A172 (cell line): ENCODE measurements at places on chromosomes 16 and 17.

DNA sequence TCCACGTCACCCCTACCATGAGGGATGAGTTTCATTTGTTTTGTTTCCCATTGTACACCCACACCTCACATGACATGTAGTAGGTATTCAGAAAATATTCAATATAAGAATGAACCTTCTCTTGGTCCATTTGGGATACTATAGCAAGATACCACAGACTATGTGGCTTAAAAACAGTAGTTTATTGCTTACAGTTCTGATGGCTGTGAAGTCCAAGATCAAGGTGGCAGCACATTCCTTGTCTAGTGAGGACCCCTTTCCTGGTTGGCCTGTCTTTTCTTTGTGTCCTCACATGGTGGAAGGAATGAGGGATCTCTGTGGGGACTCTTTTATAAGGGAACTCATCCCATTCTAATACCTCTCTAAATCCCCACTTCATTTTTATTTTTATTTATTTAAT lies 36.2 kb upstream of the CRYM start:
- DNase-seq, result no peak

DNA sequence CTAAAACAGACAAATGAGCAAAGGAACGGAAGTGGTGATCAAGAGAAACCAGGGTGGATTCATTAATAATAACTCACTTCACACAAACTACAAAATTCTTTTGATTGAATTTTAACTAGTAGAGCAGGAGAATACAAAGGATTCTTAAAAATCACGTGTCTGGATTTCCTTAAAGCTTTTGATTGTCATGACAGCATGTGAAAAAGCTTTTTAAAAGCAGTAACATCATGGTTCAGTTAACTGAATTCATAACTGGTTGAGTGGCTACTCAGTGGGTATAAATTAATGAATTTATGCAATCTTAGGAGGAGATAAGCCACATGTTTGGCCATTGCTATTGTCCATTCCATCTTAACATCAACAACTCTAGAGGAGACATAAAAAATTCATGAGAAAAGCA lies 333.2 kb downstream of the SLC39A11 start:
- DNase-seq, result no peak

- peak; percentile 79 for DNase-seq
These were observed at the start of the genes INCA1 and KIF1C for GRCh38 chr17:4997302-4998026. TSS of gene INCA1 (minus strand) at chr17:4997522. CDS start at chr17:4994437, 3,085 bp downstream. TSS of gene KIF1C (plus strand) at chr17:4997950. CDS start at chr17:5000247, 2,297 bp downstream.

DNA sequence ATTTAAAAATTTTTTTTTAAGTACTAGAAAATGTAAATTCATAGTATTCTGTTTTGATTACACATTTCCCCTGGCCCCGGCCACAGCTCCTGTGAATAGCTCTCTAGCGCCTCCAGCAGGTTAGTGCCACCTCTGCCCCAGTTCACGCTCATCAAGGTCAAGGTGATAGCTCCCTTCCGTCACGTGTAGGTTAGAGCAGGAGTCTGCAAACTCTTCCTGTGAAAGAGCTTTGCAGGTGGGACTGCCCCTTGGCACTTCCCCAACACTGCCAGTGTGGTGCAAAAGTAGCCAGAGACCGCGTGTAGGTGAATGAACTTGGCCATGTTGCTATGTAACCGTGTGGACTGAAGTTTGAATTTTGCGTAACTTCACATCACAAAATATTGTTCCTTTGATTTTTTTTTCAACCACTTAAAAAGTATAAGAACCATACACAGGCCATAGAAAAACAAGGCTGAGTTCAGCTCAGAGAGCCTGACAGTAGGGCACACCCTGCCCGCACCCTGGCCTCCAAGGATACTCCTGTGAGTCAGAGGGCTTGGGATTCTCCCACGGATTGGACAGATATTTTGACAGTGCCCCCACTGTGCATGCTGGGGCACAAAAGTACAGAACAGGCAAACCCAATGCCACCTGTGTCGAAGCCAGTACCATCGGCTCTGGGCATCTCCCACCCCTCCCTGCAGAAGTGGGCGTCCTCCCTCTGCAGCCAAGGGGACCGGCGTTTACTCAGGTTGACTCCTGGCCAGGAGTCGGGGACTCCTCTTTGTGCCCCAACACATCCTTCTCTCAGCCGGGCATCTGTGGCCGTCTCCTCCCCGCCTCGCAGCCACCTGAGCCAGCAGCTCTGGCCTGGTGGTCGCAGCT lies 92.0 kb upstream of the CHMP6 start:
- no peak for DNase-seq

- DNase-seq, result no peak
These were observed 8.7 kb downstream of the GPRC5B start for GRCh38 chr16:19875900-19876299.

DNA sequence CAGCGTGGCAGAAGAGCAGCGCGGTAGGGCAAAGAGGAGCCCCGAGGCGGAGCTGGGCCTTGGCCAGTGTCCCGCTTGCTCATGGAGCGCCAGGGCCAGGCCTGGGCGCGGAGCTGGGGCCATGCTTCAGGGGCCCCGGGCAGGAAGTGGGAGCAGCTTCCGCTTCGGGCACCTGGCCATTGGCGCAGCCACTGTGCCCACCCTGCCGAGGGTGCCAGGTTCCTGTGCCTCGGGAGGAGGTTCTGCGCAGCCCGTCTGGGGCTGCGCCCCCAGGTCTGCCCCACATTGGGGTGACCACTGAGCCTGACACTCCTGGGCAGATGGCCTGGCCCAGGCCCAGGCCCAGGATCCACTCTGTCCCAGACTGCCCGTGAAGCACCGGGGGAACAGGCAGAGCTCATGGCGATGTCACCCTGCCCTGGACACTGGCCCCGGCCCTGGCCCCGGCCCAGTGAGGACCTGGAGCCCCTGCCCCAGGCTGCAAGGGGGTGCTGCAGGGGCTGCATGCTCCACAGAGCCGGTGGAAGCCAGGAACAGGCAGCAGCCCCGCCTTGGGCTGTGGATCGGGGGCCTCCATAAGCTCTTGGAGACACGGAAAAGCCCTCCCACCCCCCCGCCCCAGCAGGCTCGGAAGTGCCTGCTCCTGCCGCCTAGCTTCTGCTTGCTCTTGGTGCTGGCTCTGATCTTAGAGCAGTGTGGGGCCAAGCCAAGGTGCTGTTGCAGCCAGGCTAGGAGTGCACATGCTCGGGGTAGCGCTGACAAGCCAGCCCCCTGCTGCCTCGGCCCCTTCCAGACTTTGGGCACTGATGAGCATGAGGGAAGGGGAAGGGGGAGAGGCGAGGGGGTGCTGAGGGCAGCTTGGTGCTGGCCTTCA lies 35.9 kb upstream of the FOXJ1 start:
- no peak for DNase-seq

GRCh38 chr17:55090079-55090492 lies 121.5 kb downstream of the STXBP4 start:
- peak; percentile 41 for DNase-seq

DNA sequence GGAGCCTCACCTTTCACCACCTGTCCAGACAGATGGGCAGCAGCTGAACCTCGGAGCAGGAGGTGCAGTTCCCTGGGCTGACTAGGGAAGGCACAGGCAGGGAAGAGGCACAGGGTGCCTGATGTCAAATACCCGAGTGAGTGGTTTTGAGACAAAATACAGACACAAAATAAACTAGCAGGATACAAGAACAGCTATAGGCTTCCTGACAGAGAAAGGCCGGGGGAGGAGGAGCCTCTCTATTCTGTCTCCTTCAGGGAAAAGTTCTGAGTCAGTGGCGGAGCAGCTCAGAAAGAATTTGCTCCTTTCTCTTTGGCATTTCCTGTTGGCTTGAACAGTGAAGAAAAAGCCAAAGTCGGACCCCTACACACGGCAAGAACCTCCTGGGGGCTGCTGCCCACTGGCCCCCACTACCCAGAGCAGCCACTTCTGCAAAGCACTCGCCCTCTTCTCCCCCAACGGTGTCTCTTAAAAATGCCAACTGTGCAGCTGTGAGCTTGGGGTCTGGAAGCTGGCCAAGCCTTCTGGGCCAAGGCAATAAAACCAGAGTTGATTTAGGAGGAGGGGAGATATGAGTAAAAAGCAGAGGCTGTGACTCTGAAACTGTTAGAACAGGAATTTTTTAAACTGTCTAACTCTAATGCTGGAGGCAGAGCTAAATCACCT lies 14.4 kb upstream of the FAAP100 start:
- peak; percentile 97 for DNase-seq

DNA sequence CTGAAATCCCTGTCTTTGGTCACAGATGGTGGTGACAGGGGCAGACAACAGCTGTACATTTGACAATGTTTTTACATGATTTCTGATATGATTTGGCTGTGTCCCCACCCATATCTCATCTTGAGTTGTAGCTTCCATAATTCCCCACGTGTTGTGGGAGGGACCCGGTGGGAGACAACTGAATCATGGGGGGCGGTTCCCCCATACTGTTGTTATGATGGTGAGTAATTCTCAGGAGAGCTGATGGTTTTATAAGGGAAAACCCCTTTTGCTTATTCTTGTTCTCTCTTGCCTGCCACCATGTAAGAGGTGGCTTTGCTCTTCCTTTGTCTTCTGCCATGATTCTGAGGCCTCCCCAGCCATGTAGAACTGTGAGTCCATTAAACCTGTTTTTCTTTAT lies 353.9 kb downstream of the CPPED1 start:
- peak; percentile 62 for DNase-seq

- DNase-seq, result no peak
These were observed 1138.6 kb upstream of the CDH8 start for GRCh38 chr16:63174801-63175200.

- DNase-seq, result peak; percentile 87
These were observed 6.9 kb downstream of the DOK4 start for GRCh38 chr16:57479205-57479975.

DNA sequence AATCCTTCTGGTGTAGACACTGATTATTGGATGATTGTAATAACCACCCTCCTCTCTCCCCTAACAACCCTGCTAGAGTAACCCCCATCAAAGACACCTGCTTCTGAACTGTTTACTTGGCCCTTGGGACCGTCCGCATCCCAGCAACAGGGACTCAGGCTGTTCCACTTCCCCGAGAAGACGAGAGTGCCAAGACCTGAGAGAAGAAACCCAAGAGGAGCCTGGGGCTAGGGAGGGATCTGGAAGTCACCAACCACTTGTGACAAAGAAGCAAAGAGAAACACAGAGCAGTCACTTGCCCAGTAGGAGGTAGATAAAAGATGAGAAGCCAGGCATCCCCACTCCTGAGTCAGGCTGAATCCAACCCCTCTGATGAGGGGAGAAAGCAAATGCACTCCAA lies 84.3 kb downstream of the CDH11 start:
- no peak for DNase-seq

DNA sequence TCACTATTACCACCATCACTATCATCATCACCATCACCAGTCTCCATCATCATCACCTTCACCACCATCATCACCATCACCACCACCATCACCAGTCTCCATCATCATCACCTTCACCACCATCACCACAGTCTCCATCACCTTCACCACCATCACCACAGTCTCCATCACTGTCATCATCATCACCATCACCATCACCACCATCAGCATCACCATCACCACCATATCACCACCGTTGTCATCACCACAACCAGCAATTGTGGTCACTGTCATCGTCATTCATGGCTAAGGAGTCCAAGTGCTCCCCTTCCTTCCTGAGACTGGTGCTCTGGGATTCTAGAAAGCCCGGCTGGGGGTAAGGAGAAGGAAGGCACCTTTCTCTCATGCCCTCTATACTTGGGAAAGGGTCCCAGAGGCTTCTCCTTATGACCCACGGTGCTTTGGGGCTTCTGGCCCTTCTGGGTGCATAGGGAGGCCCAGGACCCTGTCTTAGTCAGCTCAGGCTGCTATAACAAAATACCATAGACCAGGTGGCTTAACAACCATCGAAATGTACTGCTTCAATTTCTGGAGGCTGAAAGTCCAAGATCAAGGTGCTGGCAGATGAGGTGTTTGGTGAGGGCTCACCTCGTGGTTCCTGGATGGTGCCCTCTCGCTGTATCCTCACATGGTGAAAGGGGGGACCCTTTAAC lies 93.4 kb upstream of the GSE1 start:
- no peak for DNase-seq

- peak; percentile 27 for DNase-seq
These were observed 585 bp downstream of the MLKL start for GRCh38 chr16:74700116-74700437.

GRCh38 chr17:49358641-49359247 lies 3.3 kb downstream of the ZNF652 start:
- no peak for DNase-seq

- DNase-seq, result no peak
These were observed 139.3 kb downstream of the GAS7 start for GRCh38 chr17:10058921-10059683.

GRCh38 chr17:75049706-75050105 lies 2.7 kb downstream of the KCTD2 start:
- no peak for DNase-seq

- no peak for DNase-seq
These were observed 767 bp downstream of the ATP2C2 start for GRCh38 chr16:84369105-84369504.

GRCh38 chr17:34261568-34262337 lies 6.7 kb downstream of the CCL2 start:
- DNase-seq, result no peak
